ENCODE measurements at places on chromosomes 5 and 9.
A peak's percentile ranks its signal among the peaks of the same experiment; 100 is the strongest.

DNA sequence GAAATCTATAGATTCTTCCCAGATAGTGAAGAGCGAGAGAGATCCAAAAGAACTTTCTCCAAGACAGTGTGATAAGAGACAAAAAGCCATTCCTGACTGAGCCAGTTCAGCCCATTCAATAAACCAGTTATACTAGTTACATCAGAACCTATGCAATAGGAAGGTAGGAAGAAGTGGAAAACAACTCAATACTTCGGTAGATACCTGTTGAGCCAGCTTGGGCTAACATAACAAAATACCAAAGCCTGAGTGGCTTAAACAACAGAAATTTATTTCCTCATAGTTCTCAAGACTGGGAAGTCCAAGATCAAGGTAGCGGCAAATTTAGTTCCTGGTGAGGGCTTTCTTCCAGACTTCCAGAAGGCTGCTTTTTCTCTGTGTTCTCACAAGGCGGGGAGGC lies 214.5 kb upstream of the GRAMD2B start:
- no peak for DNase-seq

DNA sequence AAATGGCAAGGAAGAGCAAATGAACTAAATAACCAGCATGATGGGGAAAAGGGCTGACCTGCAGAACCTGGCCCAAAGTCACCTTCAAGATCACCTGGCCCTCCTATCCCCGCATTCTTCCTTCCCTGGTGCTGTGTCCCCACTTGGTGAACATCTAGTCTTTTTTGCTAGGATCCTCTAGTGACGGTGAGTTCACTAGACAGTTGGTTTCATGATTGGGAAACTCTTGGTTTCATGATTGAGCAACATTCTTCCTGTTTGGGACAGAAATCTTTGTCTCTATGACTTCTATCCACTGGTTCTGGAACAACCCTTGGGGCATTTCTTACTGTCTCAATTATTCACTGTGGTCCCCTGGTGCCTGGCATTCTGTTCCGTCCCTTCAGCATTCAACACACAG lies 50.2 kb upstream of the DAB2IP start:
- no peak for DNase-seq

- DNase-seq: no peak
These were observed 111.0 kb upstream of the LIFR start for GRCh38 chr5:38667499-38667776.

DNA sequence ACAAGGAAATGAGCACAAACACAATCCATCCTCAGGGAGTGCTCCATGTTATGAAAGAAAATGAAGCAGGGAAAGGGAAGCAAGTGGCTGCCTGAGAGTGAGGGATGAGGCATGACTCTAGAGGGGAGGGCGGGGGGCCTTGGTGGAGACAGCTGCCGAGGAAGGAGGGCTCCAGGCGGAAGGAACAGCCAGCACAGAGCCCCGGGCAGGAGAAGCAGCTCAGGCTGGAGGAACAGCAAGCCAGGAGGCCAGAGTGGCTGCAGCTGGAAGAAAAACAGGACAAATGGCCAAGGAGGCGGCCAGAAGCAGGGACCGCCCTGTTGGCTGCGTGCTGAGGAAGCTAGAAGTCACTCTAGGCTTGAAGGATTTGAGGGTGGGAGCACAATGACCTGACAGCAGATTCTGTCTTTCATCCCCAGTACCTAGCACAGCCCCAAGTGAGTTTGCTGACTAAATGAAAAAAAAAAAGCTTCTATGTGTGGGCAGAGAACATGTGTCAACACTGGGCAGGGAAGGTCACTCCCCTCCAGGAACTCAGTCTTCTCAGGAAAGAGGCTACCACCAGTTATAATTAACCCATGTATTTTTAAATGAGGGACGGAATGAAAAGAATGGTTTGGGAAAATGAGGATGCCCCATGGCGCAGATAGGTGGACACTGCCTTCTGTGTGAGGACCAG lies 142.8 kb downstream of the DCP2 start:
- DNase-seq: no peak

DNA sequence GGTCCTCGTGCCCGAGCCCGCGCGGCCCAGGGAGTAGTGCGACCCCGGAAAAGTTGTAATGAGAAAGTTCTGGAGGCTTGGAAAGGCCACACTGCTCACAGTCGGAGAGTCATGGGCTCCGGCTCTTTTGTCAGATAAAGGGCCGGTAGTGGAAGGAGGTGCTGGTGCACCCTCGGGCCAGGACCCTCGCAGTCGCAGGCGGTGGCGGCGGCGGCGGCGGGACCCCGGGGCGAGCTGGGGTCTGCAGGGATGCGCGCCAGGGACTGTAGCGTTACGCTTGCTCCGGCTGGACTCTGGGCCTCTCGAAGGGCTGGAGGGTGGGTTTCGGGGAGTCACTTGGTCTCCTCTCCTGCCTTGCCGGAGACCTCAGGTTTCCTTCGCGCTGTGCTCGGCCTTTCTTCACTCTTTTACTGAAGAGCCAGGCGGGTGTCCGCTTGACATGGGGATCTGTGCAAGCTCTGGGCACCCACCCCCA lies 1.5 kb downstream of the RORB start:
- DNase-seq: no peak

DNA sequence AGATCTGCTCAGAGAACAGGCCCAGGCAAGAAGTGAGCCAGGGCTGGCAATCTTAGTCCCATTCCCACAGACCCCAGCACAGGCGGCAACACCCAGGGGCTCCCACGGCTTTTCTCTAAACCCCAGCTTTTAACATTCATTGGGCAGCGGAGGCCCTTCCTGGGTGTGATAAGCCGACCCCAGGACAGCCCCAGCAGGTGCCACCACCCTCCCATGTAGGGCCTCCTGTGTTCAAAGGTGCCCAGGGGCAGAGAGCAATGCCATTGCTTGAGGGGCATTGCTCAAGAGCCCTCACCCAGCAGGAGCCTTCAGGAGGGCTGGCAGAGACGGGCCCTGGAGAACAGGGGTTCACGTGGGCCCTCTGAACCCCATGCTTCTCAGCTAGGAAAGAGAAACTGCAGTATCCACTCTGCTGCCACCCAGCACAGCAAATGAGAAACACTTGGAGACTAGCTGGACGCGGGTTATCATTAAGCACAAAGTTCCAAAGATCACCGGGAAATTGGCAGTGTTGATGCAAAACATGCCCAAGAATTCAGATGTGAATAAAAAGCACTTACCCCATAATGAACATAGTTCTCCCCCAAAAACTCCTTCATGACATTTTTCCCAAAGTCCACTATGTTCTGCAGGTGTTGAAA lies 13.9 kb downstream of the IPPK start:
- no peak for DNase-seq

DNA sequence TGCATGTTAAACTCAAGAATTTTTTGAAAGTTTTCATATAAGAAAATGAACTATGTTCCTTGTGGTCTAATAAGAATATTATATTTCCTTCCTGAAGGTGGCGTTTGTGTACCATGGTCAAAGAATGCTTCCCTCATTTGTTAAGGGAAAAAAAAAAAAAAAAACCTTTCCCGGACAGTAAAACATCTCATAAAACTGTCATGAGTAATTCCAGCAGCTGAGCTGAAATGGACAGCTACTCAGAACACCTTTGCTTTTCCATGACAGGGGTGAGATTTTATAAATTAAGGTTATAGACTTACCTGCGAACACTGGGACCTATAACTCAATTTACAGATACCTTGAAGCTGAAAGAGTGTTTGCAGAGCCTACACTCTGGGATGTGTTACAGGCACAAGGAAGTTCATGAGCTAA lies 113.2 kb upstream of the RANBP3L start:
- peak; percentile 72 for DNase-seq

DNA sequence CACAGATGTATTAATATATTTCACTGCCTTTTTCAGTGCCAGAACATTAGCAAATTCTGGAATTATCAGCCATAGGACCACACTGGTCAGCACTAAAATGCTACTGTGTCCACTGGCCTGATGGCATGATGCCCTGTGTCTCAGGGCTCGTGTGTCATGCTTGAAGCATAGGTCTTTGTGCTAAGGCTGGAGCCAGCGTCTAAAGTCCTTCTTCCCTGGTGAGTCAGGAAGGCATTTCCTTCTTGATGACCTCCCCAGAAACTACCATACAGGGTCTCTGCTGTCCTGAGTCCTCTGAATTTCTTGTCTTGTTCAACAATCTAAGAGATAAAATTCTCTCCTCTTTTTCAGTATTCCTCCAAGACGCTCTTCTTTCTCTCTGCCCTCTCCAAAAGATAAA lies 489.9 kb downstream of the PSAT1 start:
- peak; percentile 1 for DNase-seq

- DNase-seq: peak; percentile 68
These were observed 300.9 kb downstream of the MCTP1 start for GRCh38 chr5:94983861-94984535.

GRCh38 chr9:1173211-1173610 lies 123.1 kb downstream of the DMRT2 start:
- DNase-seq: no peak

- DNase-seq: peak; percentile 86
These were observed 197.0 kb downstream of the TRPM3 start for GRCh38 chr9:70924380-70924779.

DNA sequence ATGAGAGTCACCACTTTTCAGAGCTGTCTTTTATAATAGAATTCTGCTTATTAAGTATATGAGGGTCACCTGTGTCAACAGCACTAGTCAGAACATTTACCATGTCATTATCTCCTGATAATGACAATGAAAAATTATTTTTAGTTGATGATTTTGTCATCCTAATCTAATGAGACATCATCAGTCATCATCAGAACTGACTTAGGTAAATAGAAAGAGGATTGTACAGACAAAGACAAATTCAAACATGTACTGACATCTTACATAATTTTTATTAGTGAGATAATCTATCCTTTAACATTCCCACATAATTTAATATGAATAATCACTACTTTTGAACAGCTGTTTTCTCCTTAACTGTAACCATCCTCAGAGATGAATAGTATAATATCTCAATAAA lies 22.6 kb downstream of the CDH9 start:
- no peak for DNase-seq

GRCh38 chr5:176653401-176654385 lies 6.4 kb downstream of the TSPAN17 start:
- DNase-seq: no peak

DNA sequence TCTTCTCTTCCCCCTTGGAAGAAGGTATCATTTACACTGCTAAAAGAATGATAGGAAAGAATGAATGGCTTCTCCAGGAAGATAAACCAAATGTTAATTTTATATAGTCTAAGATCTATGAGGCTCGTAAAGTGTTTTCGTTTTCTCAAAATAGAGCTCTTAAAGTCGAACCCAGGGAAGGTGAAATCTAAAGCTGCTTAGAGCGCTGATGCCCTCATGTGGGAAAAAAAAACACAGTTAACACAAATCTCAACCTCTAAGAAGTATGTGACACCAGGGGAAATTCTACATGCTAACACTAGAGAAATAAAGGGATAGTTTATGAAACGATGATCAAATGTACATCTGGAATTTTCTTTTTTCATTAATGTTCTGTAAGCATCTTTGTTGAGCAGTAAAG lies 257.9 kb downstream of the RASEF start:
- DNase-seq: no peak

DNA sequence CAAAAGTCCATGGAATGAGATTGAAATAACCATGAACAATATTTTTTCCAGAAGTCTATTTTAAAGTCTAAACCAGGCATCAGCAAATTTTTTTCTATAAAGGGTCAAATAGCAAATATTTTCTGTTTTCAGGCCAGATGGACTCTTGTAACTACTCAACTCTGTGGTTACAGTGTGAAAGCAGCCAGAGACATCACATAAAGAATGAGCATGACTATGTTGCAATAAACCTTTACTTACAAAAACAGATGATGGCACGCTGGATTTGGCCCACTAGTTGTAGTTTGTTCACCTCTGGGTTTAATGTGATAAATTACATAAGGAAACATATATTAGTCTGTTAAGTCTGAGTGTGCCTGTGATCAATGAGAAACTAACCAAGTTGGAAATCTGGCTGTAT lies 319.2 kb downstream of the TRPM3 start:
- DNase-seq: peak; percentile 51

GRCh38 chr5:146595088-146595487 lies 79.1 kb upstream of the GPR151 start:
- DNase-seq: no peak

DNA sequence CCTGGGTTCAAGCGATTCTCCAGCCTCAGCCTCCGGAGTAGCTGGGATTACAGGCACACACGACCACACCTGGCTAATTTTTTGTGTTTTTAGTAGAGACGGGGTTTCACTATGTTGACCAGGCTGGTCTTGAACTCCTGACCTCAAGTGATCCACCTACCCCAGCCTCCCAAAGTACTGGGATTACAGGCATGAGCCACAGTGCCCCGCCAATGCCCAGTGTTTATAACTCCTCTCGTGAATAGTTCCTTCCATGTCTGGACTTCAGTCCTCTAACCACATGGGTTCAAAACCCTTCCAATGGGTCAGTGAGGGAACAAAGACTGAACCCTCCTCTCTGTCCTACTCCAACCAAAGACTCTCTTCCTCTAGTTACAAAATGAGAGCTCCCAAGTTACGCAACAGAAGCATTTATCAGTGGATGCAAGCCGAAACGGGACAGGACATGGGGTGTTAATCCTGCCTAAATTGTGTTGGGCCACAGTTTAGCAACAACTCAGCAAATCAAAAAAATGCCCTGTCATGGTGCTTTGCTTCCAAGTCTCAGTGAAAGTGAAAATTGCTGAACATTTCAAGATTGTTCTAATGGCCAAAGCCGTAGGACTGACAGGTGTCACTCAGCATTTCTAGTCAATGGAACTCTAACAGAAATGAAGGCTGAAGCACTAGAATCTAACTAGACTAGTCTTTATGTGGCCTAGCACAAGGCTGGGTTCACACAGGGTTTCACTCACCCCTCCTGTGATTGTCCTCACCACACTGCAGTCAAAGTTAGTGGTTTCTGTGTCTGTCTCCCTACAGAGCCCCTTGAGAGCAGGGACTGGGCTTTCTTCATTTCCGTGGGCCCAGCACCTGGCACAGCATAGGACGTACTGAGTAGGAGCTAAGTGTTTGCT lies 3.2 kb upstream of the TMEM245 start:
- DNase-seq: no peak

GRCh38 chr5:79567926-79568549 lies 44.2 kb upstream of the TENT2 start:
- DNase-seq: peak; percentile 25

- no peak for DNase-seq
These were observed 23.6 kb downstream of the MARCHF6 start for GRCh38 chr5:10377081-10377480.

DNA sequence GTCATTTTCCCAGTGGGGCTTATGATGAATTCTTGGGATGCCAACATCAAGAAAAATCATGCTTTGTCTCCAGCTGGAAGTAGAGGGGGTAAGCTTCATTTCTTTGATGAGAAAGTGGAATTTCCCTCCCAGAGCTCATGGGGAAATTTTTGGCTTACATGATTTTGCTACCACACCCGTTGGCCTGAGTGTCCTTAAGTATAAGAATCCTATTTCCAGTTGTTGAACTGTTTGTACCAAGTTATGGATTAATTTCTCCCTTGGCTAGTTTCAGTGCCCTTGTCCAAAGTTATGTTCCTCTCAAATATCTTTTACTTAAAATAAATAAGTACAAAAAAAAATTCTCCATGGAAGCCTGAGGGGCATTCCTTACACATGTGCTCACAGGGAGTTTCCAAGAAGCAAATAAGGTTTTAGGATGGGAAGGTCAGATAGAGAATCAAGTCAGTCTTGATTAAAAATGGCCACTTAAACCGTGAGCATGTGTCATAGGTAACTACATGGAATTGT lies 82.3 kb downstream of the PTCD2 start:
- DNase-seq: peak; percentile 69

All from fibroblast of lung (primary cell).